Stimulated activated CD4-positive, alpha-beta T cell treated with anti-CD3 and anti-CD28 coated beads, Interleukin-15, amount 100 ng/mL, for 48 hours (primary cell): ENCODE measurements at places on chromosomes 12 and 14.

DNA sequence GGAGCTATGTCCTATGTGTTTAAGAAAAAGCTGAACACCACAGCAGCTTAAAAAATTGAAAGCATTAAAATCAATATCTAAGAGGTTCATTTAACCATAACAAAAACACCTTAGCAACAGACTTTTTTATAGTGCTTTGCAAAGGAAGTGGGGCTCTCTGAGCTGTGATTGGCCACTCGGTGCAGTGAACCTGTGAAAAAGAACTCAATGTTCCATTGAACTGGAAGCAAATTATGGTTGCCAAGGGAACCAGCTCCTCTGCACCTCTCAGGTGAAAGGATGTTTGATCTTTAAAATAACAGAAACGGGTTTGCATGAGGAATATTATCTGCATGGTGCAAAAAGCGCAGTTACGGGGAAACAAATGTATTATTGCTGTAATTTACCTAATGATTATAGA, 149.4 kb downstream of the SNAPC1 start:
- DNase-seq = no peak

DNA sequence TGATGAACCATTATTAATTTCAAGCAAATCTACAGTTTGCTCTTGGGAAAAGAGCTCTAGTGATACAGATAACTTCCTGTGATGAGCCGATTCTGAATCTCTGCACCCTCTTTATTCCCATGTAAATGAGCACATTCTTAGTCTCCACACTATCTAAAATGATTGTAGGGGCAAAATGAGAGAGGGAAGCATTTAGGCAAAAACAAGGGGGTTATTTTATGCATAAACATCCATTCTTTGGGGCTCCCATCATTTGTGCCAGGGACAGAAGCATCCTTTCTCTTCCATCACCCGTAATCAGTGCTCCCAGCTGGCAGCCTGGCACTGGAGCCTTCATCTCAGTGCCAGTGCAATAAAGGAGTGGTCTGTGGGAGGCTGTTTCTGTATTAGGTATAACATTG, 1.7 kb upstream of the GPD1 start:
- DNase-seq = no peak

DNA sequence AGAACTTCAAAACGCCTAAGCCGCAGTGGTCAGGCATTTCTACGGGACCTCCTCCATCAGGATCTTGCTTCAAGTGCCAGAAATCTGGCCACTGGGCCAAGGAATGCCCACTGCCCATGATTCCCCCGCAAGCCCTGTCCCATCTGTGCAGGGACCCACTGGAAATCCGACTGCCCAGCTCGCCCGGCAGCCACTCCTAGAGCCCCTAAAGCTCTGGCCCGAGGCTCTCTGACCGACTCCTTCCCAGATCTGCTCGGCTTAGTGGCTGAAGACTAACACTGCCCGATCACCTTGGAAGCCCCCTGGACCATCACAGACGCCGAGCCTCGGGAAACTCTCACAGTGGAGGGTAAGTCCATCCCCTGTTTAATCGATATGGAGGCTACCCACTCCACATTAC, 1113.0 kb upstream of the TMEM132C start:
- DNase-seq = no peak

DNA sequence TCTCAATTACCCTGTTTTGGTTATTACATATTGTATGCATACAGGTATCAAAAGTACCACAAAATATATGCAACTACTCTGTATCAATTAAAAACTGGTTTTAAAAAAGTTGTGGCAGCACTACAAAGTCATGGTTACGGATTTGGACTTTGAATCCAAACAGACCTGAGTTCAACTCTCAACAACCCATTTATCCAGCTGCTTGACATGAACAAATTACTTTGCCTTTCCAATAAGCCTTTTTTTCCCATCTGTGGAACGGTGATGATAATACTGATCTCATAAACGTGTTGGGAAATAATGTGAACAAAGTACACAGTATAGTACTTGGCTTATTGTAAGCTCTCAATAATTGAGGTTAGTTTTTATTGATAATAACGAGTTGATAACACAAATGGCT, 85.0 kb downstream of the MNAT1 start:
- no peak for DNase-seq

GRCh38 chr12:76337583-76337982, 10.6 kb downstream of the BBS10 start:
- DNase-seq = no peak

DNA sequence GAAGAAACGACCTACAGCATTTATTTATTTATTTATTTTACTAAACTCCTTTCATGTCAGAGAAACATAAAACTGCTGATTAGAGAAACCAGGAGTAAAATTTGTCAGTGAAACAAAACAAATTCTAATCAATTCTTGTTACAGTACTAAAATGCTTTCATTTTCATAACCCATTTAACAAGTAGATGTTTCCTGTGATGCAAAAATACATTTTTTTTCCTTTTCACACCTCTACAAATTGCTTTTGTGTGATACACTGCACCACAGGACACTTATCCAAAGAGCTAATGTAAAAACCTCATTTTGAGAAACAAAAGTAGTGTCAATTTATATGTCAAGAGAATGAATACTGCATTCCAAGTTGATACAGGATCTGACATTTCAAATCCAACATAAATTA, 155.1 kb downstream of the SYT1 start:
- no peak for DNase-seq

DNA sequence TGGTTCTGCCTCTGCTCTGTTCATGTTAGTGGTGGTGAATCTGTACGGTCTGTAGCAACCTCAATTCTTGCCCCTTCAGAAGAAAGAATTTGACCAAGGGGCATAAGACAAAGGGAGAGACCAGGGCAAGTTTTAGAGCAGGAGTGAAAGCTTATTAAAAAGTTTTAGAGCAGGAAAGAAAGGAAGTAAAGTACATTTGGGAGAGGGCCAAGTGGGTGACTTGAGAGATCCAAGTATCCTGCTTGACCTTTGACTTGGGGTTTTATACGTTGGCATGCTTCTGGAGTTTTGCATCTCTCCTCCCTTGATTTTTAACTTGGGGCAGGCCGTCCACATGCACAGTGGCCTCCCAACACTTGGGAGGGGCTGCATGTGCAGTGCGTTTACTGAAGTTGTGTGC, 225.0 kb downstream of the CRADD start:
- DNase-seq = no peak

GRCh38 chr12:117518594-117519270, 157.3 kb upstream of the NOS1 start:
- no peak for DNase-seq

- no peak for DNase-seq
Observed at GRCh38 chr14:54435500-54435981, 5.6 kb downstream of the CNIH1 start.

DNA sequence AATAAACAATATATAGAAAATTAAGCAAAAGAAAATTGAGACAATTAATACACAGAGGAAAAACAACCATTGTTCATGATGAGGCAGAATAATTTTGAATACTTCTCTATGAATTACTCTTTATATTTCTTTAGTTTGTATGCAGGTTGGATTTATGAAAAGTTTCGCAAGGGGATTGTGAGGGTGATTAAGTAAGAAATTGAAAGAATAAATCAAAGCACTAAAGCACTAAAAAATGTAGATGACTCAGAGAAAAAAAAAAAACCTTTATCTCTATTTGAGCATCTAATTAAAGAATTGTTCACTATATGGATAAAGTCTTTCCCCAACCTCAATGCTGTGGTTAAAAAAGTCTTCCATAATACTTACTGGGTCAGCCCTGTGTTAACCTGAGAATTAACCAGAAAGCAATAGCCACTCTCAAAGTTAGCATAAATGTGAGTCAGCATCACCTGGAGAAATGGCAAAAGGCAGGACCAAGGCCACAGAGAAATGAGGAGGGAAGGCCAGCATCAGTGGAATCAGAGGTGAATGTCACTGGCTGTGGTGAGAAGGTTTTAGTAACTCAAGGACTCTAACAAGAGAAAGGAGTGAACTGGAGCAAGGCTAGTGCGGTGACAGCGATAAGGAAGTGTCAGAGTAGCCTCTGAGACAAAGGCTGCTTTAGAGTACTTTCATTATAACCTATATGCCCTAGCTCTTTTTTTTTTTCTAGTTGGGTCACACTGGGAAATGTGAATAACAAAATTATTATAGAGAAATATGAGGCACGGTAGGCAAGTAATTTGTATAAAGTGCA, 310.4 kb downstream of the KCNC2 start:
- no peak for DNase-seq

- DNase-seq = no peak
Observed at GRCh38 chr14:63478437-63478852, 64.7 kb downstream of the PPP2R5E start.

- DNase-seq = no peak
Observed at GRCh38 chr14:101097109-101097793, 193.7 kb upstream of the RTL1 start.

GRCh38 chr12:88677464-88677863, 97.2 kb upstream of the KITLG start:
- DNase-seq = no peak

- no peak for DNase-seq
Observed at GRCh38 chr12:76255692-76256091, 92.5 kb downstream of the BBS10 start.

- no peak for DNase-seq
Observed at GRCh38 chr14:37903343-37904191, 304.1 kb upstream of the SSTR1 start.

DNA sequence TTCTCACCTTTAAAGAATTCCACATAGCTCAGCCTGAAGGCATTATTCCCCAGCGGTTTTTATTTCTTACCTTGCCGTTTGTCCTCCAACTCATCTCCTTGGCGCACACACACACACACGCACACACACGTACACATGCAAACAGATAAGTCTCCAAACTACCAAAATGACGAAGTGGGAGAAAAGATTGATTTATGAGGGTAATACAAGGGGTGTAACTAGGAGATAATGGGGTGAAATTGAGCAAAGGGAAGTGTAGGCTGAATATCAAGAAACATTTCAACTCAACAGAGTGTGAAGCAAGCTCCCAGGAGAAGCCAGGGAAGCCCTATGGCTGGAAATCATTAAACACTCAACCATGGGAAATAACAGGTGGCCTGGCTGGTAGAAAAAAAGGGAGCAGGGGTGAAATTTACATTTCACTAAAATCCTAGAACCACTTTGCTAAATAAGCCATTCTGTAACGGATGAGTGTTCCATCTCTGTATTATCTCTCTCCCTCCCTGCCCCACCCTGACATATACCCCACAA, 41.0 kb downstream of the GRIN2B start:
- DNase-seq = no peak

DNA sequence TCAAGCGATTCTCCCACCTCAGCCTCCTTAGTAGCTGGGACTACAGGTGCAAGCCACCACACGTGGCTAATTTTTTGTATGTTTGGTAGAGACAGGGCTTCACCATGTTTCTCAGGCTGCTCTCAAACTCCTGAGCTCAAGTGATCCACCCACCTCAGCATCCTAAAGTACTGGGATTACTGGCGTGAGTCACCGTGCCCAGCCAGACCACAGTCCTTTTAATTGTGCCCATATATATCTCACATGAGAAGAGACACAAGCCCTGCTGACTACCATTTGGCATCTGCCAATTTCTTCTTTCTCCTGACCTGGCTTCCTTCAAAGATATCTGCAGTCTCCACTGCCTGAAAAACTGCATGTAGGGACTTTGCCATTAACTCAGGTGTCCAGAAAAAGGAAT, 142.5 kb downstream of the DPY19L2 start:
- no peak for DNase-seq

DNA sequence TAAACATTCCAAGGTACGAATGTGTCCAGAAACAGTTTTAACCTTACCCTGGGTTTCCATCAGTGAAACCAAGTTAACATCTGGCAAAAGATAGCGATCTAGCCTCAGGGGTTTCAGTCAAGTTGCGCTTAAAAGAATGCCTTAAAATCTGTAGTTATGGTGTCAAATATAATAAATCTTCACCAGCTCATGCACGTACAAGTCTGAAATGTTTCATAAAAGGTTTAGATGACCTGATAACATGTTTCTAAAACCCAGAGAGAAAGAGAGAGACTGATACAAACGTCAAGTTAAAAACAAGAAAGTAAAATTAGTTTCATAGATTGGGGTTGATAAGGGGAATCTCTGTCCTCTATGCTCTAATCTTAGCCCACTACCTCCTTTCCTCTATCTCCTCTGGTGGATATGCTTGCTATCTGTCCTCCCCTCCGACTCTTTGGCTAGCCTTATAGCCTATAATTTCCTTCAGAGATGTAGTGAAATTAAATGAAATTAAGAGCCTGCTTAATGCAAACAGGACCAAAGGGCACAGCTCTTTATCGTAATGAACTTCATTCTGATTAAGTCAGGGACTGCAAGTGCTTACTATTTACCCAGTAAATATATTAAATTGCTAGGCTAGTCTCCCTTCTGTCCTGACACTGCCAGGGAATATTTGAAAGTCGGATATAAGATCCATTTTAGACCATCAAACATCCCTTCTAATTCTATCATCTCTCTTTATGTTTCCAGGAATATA, 18.4 kb upstream of the FOS start:
- DNase-seq = no peak

GRCh38 chr12:110916295-110916875, 4.0 kb downstream of the MYL2 start:
- DNase-seq = no peak

DNA sequence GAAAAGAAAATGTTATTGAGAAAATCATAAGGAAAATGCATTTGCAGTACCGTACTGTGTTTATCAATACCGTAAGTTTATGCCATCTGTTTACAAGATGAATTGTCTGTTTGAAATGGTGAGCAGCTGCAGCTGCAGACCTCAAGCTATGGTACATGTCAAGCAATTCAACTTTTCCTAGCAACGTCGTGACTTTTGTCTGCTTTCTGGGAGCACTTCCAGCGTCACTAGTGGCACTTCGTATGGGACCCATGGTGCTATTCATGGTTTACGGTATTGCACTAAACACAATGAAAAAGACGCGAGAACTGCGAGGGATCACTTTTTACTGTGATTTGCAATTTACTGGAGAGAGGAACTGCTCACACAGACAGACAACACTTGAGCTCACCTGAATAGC, 160.8 kb downstream of the UNC79 start:
- DNase-seq = no peak

DNA sequence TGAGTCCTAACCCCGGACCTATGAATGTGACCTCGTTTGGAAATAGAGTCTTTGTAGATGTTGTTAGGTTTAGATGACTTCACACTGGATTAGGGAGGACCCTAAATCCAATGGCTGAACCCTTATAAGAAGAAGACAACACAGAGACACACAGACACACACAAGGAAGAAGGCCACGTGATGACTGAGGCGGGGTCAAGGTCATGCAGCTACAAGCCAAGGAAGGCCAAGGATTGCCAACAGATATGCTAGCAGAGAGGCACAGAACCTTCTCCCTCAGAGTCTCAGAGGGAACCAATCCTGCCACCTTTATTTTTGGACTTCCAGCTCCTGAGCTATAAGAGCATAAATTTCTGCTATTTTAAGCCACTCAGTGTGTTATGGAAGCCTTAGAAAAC, 31.8 kb downstream of the LTBP2 start:
- no peak for DNase-seq
